ENCODE measurements at places on chromosomes 1 and 21.

DNA sequence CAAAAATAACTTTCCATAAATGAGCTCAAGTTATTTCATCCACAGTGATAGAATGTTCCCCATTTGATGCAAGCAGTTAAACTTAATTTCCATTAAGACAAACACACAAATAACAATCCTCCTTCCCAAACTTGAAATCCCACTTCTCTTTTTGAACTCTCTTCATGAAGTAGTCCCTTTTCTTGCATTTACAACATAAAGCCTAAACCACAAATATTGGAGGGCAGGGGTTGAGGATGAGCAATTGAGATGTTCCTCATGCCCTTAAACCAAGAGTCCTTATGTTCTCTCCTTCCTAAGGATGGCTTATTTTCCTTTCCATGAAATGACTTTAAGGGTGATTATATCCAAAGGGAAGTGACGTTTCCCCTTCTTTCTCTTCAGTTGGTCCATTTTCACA is 228.8 kb downstream of the DISC1 start:
- no peak for DNase-seq

GRCh38 chr1:163178628-163179027 is 24.1 kb downstream of the RGS5 start:
- DNase-seq: no peak

DNA sequence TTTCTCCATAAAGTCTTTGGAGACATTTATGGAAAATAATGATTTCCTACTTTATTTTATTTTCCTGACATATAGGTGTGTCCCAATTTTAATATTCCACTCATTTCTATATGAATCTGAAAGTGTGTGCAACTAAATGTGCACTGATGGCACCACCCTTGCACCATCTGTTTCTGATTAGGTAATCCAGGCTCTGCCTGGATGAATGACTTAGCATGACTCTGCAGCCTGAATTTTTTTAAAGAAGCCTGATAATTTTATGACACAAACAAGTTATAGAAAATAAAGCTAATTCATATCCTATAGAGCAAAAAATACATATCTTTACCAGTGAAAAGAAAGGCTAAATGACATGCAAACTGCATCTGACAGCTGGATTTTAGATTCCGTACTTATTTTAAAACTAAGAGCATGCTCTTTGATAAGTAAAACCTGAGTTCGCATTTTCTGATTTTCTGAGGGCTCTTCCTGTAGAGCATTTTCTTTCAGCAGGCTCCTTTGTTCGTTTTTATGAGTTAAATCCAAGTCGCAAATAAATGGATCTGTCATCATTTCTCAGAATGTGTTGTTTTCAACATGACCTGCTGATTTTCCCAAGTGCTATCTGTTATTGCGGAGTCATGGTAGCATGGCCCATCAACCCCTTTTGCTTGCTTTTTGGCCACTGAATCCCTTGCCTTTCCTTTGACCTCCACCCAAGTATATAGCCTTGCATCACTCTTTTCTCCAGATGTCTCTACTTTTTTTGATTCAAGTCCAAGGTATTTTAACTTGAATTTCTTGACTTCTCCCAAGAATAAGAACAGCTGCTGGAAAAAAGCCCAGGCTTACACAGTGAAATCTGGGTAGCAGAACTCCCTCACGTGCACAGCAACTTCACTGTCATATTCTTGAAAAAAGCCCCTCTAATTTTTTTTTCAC is 52.8 kb upstream of the LYPLAL1 start:
- no peak for DNase-seq

DNA sequence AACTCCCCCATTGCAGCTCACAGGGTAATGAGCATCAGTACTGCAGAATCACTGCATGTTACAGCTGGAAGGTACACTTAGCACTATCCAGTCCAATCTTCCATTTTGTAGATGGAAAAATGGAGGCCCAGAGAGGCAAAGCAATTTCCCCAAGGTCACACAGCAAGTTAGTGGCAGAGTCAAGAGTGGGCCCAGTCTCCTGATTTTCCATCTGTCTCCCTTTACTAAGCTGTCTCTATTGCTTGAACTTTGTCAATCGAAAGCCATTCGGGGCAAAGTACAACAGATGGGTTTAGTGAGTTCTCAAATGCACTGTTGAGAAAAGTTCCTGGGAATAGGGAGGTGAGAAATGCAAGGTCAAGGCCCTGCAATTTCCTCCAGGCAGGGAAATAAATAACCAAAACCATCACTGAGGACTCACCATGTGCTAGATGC is 50.4 kb upstream of the IFFO2 start:
- no peak for DNase-seq

DNA sequence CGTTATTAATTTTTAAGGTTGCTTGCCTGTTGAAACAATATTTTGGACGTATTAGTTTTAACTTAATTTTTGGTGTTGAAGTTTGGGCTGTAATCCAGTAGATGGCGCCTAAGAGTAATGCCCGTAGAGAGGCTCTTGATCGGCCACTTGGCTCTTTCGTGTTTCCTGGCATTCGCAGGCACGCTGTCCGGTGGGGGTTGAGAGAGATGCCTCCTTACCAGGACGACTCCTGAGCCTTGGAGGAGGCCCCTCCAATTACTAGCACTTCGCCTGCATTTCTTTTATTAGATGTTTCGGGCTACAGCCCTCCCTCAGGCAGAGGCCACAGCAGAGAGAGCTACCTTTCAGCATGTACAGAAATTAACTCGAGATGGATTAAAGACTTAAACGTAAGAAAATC is 12.0 kb downstream of the OR2M4 start:
- DNase-seq: peak; percentile 39

GRCh38 chr1:185741551-185741950 is 7.4 kb downstream of the HMCN1 start:
- no peak for DNase-seq

- no peak for DNase-seq
Observed at GRCh38 chr1:44976252-44976651, 10.1 kb downstream of the EIF2B3 start.

- no peak for DNase-seq
Observed at GRCh38 chr1:243471754-243472745, 216.2 kb downstream of the SDCCAG8 start.

DNA sequence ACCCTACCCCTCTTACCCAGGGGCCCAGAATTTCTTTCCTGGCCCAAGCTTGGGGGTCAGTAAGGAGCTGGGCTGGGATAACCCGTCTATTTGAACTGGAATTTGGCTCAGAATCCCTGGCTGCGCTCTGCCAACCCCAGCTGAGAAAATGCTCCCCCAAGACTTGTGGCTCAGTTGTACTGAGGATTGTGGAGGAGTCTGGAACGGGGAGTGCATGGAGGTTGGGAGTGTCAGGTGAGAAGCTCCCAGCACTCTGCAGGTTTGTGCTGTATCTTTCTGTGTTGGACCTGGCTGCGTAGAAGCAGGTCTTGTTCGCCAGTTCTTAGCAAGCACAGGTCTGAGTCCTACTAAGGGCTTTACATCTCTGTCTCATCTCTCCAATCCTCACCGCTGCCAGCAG is 1.6 kb downstream of the TCEA3 start:
- DNase-seq: no peak

DNA sequence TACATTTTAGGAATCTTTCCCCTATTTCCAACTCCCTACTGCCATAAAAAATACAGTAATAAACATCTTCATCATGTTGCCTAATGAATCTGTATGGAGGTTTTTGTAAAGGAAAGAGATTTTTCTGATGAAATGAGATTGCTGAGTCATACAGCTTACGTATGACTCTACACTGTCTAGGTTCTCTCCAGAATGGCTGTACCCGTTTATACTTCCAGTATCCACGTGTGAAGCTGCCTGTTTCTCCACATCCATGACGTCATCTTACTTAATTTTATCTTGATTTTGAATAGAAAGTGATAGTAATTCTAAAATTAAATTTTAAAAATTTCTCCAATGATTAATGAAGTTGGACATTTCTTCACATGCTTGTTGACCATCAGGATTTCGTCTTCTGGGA is 103.7 kb downstream of the COQ8A start:
- DNase-seq: no peak

GRCh38 chr1:181151378-181152326 is 63.2 kb downstream of the IER5 start:
- no peak for DNase-seq

DNA sequence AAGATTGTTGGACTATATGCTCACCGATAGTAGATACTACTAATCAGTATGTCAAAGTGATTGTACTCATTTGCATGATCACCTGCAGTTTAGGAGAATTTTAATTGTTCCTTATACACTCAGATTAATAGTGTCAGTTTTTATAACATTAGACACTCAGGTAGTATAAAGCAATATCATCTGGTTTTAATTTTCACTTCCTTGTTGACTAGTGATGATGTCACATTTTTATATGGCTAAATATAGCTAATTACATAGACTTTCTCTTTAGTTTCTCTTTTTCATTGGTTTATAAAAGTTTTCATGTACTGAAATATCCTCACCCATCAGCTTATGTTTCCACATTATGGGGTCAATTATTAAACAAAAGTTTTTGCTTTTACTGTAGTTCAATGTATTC is 1332.4 kb upstream of the ADGRL2 start:
- no peak for DNase-seq

- no peak for DNase-seq
Observed at GRCh38 chr1:87362063-87362833, 33.6 kb downstream of the LMO4 start.

GRCh38 chr1:27958513-27958912 is 1.3 kb upstream of the XKR8 start:
- no peak for DNase-seq

DNA sequence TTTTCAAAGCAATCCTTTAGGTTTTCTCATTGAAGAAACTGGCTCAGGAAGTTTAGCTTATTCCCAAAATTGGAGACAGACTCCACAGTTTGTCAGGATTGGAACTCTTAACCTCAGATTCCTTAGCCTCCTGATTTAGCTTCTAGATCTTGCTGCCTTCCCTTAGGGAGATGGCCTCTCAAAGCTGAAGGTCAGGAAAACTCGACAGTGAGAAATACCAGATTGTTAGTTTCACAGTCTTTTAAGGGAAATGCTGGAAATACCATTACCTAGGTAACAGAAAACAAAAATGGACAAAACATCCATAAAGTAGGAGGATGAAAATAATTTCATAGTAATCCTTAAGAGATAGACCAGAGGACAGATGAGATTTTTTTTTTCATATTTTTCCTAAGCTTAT is 7.8 kb downstream of the RASAL2 start:
- DNase-seq: no peak

GRCh38 chr21:38323721-38324531 is 67.1 kb downstream of the KCNJ15 start:
- DNase-seq: no peak

DNA sequence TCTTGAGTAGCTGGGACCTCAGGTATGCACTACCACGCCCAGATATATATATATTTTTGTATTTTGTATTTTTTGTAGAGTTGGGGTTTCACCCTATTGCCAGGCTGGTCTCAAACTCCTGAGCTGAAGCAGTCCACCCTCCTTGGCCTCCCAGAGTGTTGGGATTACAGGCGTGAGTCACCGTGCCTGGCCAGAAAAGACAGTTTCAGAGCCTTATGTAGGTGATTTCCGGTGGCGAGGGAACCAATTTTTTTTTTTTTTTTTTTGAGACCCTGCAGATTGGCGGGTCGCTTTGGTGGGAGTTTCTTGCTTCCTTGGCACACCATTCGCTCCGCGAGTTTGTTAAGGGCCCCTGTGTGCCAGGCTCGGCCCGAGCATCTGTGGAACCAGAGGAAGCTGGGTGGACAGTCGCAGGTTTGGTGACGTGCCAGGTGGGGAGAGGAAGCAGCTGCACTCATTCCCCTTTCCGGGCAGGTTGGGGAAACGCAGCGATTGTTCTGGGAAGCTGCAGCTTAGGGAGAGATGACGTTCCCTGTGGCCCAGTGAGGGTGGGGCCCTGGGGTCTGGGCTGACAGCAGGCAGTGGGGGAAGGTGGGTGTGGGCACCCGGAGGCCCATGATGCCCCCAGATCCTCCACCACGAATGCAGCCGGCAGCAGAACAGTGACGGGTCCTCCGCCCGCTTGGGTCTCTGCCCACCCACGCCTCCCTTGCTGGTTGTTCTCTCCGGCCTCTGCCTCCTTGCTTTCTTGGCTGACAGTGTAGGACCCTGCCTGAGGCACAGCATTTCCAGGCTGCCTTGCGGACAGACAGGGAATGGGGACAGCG is 25.1 kb downstream of the SPSB1 start:
- peak; percentile 42 for DNase-seq

DNA sequence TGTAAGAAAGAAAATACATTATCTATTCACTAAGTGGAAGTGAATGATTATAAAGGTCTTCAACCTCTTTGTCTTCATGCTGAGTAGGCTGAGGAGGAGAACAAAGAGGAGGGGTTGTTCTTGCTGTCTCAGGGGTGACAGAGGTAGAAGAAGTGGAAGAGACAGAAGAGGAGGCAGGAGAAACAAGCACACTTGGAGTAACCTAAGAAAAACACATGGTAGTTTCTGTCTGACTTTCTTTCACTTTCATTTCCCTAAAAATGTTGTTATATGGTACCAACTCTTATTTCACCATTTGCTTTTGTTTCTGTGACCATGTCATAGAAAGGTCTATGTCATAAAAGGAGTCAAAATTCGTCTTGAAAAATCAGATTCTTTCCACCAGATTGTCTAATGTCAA is 696.6 kb upstream of the BRINP3 start:
- no peak for DNase-seq

GRCh38 chr1:8816831-8817411 is 519 bp downstream of the RERE start:
- no peak for DNase-seq

DNA sequence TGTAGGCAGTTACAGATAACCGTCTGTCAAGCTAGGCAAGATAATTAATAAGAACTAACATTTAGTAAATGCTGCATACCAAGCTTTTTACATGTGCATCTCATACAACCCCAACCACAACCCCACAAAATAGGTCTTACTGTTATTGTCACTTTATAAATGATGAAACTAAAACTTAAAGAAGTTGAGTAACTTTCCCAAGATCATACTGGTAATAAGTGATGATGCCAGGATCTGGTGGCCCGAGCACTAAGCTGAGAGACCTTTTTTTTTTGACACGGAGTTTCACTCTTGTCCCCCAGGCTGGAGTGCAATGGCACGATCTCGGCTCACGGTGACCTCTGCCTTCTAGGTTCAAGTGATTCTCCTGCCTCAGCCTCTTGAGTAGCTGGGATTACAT is 1.8 kb downstream of the NCSTN start:
- no peak for DNase-seq

All from GM19239 (cell line).